Pons (tissue), 1 donor: ENCODE measurements at places on chromosomes 1 and 21.

GRCh38 chr1:98704474-98704873 lies 43.0 kb downstream of the SNX7 start:
- peak; percentile 64 for DNase-seq

GRCh38 chr1:162619076-162619475 lies 13.2 kb upstream of the DDR2 start:
- DNase-seq, result no peak

DNA sequence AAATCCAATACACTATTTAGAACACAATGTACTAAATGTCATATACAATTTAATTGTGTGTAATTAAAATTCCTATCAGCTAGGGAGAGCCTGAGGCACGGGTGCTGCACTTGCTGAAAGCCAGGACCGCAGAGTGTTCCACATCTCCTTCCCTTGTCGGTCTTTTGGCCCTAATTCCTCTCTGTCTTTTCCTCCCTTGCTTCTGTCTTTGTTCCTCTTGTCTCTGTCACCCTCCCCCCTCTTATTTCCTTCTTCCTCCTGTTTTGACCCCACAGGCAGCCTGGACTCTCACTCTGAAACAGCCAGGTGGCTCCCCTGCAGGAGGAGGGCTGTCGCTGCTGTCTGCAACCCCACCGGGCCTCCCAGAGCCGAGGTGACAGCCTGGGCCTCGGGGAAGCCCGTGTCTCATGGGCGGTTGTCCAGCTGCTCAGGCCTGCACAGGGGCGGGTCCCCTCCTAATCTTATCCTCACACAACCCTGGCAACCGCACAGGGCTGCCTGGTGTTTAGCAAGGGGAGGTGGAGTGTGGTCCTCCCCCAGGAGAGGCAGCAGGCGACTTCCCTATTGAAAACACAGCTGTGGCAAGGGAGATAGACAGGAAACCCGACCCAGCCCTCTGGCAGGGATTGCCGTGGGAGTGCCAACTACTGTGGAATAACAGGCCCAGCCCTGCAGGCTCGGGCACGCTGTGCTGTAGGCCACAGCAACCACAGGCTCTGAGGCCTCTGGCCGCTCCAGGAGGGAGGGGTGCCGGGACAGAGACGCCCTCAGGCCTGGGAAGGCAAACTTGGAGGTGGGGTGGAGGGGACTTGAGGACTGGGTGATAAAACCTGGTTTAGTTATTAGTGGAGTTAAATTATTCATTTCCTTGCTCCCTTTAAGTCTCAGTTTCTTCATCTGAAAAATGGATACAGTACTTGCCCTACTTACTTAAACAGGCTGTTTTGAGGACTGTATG lies 68.8 kb upstream of the WDR26 start:
- peak; percentile 80 for DNase-seq

DNA sequence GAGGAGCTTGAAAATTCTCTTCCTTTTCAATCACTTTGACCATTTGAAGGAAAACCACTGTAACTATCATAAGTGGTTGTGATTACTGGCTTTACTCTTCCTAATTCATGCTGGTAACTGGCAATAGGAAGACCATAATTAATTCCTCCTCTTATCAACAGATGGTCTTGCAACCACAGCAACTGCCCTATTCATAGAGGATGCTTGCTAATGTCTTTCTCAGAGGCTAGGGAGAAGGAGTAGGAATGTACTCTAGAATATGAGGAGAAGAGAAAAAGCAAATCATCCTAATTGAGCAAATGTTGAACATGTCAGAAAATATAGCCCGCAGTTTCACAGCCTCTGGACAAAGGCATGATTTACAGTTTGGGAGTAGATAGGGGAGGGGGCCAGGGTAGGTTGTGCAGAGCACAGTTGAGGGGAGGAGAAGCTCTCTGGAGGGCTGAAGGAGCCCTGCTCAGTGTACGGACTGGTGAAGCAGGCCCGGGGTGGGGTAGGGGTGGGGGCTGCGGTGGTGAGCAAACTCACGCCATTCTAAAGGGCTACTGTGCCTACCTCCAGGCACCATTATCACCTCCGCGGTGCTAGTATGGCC lies 192.9 kb downstream of the PCP4 start:
- no peak for DNase-seq

DNA sequence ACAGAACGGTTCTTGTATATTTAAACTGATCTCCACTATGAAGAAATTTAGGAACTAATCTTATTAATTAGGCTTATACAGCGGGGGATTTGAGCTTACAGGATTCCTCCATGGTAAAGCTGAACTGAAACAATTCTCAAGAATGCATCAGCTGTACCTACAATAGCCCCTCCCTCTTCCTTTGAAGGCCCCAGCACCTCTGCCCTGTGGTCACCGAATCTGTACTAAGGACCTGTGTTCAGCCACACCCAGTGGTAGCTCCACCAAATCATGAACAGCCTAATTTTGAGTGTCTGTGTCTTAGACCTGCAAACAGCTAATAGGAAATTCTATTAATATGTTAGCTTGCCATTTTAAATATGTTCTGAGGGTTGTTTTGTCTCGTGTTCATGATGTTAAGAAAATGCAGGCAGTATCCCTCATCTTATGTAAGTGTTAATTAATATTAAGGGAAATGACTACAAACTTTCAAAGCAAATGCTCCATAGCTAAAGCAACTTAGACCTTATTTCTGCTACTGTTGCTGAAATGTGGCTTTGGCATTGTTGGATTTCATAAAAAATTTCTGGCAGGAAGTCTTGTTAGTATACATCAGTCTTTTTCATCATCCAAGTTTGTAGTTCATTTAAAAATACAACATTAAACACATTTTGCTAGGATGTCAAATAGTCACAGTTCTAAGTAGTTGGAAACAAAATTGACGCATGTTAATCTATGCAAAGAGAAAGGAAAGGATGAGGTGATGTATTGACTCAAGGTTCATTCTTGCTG lies 147.2 kb downstream of the NR5A2 start:
- DNase-seq, result no peak

DNA sequence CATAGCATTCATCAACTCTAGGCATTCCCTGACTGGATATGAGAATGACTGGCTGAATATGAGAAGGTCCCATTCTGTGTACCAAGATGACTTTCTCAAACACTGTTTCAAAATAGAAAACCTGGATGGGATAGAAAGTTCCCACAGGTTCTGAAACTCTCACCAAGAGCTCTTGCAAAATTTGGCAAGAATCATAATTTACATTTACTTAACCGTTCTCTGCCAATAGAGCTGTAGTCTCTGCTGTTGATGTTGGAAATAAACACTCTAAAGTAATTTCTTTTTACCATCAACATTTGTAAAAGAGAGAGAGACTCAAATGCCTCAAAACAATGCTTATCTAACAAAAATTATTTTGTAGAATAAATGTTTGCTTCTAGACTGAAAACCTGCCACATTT lies 221.1 kb downstream of the LMO4 start:
- DNase-seq, result no peak

DNA sequence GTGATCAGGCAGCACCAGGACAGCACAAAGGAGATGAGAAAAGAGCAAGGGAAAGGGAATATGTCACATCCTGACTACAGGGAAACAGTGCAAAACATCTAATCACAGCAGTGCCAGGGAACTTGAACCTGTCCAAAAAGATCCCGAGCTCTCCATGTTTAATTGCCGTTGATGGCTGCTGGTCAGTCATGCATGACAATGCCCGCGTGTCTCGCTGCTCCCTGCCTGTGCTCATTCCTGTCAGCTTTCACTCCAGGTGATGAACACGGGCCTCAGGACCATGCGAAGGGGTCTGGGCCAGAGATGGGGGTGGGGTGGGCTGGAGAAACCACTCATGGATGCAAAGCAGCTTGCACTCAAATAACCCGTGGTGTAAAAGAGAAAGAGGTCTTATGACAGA lies 287.0 kb downstream of the GPATCH2 start:
- no peak for DNase-seq

GRCh38 chr1:69073176-69073575 lies 494.5 kb upstream of the LRRC7 start:
- no peak for DNase-seq

DNA sequence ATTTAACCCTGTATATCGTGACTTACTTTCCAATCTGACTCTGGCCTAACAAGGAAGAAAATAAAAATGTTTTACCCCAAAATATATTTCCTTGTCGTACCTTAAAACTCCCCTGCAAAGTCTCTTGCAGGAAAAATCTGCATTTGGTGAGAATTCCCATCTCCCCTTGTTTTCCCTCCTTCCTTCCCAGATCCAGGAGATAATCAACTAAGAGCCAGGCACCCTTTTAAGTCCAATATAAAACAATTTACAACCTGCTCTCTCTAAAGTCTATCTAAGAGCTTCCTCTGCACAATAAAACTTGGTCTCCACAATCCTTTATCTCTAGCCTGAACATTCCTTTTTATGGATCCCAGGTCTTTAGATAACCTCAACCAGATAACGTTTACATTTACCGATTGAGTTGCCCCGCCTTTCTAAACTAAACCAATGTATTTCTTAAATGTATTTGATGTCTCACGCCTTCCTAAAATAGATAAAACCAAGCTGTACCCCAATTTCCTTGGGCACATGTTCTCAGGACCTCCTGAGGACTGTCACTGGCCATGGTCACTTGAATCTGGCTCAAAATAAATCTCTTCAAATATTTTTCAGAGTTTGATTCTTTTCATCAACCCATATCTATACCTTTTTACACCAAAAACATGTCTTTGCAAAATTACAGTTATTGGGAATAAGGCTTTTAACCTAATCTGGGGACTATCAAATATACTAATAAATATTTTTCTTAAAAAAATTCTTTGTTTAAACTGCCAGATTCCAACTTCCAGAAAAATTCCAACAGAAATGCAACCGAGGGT lies 993 bp downstream of the DDX59 start:
- peak; percentile 25 for DNase-seq

- DNase-seq, result peak; percentile 43
Measured at GRCh38 chr1:157496121-157496526, 56.2 kb downstream of the FCRL5 start.

- DNase-seq, result no peak
Measured at GRCh38 chr1:218525451-218526197, 180.5 kb downstream of the TGFB2 start.
